ENCODE measurements at places on chromosomes 13 and 19.

DNA sequence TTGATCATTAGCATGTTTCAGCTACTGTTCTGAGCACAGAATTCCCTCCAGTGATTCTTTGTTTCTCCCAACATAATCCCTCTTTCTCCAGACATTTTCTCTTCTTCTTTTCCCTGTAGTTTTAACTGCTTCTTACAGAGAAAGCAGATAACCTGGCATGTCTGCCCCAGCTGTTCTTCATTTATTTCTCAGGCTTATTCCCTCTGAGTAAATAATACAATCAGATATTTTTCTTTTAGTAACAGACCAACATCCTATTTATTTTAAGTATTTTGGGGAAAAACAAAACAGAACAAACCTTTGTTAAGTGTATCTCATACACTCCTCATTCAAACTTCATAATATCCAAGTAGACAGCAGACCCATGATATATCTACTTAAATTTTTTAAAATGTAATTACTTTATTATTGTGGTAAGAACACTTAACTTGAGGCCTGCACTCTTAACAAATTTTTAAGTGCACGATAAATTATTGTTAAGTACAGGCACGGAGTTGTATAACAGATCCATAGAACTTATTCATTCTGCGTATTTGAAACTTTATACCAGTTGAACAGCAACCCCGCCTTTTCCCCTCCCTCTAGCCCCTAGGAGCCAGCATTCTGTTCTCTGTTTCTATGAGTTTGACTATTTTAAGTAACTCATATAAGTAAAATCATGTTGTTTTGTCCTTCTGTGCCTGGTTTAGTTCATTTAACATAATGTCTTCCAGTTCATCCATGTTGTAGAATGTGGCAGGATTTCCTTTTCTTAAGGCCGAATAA, 540.0 kb downstream of the LMO7 start:
- DNase-seq = no peak

- DNase-seq = no peak
Measured at GRCh38 chr19:35076026-35076370, 34.5 kb downstream of the HPN start.

DNA sequence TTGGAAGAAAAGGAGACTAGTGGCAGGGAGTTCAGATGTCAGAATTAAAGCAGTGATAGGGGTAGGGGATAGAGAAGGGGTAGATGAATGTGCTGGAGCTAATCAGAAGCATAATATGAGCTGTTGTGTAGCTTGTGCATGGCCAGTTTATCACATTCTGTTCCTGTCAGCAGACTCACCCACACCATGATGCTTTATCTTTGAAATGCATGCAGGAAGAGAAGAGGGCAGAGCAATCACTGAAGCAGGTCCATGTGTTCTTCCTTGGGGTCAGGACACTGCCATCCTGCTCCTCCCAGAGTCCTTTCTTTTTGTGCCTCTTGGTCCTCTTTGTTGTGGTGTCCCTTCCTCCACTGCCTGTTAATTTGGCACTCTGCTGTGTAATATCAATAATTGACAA, 5.8 kb downstream of the CHAMP1 start:
- DNase-seq = no peak

DNA sequence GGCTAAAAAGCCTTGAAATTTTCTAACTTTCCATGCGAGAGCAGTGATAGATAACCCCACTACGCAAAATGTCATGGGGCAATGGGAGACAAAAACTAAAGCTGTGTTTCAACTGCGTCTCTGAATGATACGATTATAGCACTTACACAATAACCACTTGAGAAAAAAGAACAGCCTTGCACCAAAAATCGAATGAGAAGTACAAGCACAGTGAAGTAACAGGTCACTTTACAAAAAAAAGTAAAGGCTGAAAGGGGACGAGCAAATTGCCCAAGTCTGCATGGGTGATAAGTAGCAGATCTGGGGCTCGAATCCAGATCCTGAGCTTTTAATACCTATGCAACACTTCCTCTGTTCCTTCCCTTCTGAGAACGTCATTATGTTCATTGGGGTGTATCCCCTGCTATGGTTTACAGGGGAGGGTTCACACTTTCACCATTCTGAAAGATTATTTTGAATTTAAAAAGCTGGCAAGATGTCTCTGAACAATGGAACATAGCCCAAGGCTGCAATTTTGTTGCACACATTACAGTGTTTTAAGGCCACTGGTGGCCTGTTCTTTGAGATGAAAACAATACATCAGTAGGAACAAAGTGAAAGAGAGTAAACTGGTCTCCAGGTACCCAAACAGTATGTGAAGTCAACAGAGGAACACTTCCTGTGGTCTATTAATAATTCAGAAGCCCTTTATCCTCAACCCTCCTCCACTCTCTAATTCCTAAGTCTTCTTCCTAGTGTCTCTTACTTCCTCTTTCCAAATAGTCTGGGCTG, 3.2 kb downstream of the CPB2 start:
- DNase-seq = no peak

- no peak for DNase-seq
Measured at GRCh38 chr13:106246242-106246641, 289.2 kb downstream of the EFNB2 start.

DNA sequence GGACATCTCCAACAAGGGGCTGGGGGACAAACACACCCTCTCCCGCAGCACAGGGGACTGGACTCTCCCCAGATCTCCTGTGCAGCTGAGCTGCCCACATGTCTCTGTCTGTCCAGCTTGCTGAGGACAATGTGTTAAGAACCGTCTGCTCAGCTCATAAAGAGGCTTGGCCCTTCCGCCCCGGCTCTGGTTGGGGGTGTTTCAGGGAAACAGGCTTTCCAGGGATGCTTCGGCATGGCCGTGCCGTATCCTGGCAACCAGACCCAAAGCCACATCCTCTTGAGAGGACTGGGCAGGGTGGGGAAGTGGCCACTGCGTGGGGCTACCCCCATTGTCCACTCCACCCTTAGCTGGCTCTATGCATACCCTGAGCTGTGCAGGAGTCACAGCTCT, 41.1 kb upstream of the CHST8 start:
- DNase-seq = no peak

- no peak for DNase-seq
Measured at GRCh38 chr19:47741544-47742140, 3.7 kb upstream of the NOP53 start.

DNA sequence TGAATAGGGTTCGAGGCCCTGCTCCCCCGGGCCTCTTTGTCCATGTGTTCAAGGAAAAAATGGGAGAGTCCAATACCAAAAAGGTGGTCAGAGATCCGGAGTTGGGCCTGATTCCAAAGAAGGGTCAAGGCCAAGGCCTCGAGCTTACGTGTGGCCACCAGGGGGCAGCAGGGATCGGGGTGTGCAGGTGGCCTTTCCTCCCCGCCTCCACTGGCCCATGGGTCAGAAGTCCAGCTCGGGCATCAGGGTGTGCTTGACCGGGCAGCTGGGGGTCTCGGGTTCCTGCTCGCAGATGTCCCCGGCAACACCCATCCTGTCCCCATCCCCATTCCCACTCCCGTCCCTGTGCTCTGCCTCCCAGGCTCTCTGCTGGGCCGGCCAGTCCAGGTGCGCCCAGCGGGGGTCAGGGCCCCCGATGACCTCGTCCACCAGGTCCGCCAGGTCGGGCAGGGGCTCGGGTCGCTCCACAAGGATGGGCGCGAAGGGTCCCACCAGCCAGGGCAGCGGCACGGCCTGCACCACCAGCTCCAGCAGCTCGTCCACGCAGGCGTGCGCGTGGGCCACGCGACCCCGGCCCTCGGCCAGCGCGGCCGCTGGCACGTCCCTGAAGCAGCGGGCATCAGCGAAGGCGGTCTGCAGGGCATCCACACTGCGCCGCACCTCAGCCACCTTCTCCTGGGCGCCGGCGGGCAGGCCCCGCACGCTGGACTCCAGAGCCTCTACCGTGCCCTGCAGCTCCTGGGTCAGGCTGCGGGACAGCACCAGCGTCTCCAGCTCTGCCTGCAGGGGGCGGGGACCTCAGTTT, 5.2 kb upstream of the PLIN4 start:
- DNase-seq = no peak

DNA sequence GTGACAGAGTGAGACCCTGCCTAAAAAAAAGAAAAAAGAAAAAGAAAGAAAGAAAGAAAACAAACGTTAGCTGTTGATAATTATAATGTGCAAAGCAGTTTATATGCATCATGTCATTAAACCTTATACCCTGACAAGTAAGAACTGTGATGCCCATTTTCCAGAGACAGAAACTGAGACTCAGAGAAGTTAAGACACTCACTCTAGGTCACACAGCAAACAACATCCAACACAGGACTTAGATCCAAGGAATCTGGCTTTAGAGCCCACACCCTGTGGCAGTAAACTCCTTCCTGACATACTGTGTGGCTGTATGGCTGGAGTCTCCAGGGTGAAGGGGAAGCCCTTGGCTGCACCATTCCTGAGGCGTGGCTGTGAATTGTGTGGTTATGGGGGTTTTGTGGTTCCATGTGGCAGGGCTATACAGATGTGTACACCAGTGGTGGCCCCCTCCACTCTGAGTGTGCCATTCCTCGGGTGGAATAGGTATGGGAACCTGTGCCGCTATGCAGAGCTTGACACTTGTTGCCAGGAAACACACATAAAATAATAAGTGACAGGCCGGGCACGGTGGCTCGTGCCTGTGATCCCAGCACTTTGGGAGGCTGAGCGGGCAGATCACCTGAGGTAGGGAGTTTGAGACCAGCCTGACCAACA, 15.6 kb downstream of the AXL start:
- DNase-seq = no peak

DNA sequence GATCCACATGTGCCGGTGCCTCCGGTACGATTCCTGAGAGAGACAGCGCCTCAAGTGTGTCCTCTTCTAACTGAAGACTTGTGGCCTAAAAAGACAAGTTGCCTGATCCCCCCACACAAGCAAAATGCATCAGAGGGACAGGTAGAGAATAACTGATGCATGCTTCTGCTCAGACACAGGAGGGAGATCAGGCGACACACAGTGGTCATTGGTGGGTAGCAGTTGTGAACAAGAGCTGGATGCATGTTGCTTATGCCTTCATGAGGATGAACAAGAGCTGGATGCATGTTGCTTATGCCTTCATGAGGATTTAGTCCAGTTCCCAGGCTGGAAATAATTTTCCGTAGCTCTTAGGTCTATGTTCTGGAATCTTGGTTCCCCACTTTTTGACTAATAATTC, 505.6 kb downstream of the MYO16 start:
- DNase-seq = no peak

DNA sequence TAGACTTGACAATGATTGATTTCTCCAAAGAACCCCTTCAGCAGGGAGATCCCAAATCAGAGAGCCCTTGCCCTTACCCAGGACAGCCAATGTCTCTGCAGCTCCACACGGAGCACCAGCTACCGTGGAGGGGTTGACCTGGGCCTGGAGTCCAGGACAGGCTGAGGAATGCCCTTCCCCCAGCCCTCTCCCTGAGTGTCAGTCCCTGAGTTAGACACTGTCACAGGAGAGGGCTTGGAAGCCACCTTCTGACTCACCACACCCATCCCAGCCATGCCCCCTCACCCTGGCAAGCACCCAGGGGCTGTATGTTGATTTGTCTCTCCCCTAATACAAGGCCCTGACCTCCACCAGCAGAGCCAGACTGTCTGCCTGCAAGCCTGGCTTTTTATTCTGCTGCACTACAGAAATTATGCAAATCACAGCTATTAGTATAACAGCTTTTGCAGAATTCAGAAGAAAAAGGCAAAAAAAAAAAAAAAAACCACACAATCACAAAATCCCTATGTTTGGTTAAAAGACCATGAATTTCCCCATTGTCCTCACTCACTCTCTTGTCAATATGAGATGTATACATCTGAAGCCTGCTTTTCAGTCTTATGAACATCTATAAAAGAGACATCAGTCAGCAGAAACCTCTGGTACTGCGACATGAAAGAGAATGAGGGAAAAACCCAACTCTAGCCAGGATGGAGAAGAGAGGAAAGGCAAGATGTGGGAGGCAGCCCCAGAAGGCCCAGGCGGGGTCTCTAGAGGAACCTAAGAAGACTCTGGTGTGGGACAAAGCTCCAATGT, 240.7 kb downstream of the UQCRFS1 start:
- no peak for DNase-seq

- no peak for DNase-seq
Measured at GRCh38 chr13:49657241-49657641, 28.9 kb downstream of the ARL11 start.

GRCh38 chr19:10105509-10106099, 558 bp upstream of the PPAN start:
- DNase-seq = no peak

DNA sequence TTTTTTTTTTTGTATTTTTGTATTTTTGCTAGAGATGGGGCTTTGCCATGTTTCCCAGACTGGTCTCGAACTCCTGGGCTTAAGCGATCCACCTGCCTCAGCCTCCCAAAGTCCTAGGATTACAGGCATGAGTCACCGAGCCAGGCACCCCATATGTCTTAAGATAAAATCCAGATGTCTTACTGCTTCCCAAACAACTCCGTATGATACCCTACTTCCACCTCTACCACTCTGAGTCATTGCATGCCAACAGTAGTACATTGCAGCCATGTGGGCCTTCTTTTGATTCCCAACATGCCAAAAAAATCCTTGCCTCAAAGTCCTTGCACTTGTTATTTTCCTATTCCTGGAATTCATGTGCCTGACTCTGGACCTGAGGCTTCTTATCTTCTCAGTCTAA, 799.2 kb downstream of the GPC5 start:
- no peak for DNase-seq

DNA sequence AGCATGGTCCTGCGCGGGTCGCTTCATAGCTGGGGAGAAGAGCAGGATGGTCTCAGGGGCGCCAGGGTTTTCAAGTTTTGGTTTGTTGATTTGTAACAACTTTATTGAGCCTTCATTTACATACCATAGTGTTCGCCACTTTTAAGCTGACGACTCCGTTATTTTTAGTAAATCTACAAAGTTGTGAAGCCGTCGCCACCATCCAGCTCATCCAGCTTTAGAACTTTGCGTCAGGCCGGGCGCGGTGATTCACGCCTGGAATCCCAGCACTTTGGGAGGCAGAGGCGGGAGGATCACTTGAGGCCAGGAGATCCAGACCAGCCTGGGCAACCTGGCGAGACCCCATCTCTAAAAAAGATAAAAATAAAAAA, 404 bp downstream of the C19orf44 start:
- no peak for DNase-seq

- DNase-seq = no peak
Measured at GRCh38 chr19:2552859-2553258, 76.9 kb downstream of the GADD45B start.

DNA sequence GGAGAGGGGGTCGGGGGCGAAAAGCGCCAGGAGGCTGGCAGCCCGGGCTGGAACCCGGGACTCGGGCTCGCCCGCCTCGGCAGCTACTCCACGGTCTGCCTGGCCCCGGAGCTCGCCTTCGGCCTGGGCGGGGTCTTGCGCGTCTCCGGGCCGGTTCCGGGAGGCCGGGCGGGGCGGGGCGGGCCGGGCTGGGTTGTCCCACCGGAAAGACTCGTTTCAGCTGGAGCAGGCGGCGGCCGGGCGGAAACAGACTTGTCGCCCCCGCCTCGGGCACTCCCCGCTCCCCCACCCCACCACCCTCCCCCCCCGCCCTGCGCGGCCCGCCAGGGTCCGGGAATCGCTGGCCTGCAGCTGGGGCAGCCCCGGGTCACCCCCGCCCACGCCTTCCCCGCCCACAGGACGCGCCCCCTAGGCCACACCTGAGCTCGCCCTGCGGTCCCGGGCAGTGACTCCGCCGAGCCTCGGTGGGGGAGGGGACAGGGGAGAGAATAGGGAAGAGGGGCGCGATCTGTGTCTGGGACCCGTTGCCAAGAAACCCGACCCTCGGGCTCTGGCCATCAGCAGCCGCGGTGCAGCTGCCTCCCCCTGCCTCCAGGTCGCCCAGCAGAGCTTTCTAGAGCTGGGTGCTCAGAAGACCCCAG, 109.4 kb downstream of the KCTD15 start:
- DNase-seq = no peak

GRCh38 chr13:79485014-79485811, 4.3 kb downstream of the NDFIP2 start:
- DNase-seq = no peak
